MV-4-11 (cell line): ENCODE measurements at places on chromosomes 5 and 9.

- no peak for DNase-seq
Observed at GRCh38 chr9:75911390-75911789, 20.9 kb downstream of the PCSK5 start.

- DNase-seq: peak; percentile 66
Observed at GRCh38 chr5:136016945-136017530, 11.8 kb upstream of the TGFBI start.

DNA sequence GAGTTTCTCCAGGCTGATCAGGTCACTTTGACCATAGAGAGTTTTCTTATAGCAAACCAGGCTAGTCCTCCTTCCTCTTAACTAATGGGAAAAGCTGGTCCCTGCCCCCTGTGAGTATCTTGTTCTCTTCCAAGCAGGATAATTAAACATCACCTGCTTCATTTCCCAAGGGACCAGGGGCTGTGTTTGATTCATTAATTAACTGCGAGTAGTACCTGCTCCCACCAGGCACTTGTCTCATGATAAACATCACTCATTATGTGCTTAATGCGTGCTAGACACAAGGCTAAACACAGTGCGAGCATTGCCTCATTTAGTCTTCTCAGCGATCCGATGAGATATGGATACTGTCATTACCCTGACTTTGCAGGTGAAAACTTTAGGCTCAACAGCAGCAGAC is 1.7 kb upstream of the FAM163B start:
- no peak for DNase-seq

DNA sequence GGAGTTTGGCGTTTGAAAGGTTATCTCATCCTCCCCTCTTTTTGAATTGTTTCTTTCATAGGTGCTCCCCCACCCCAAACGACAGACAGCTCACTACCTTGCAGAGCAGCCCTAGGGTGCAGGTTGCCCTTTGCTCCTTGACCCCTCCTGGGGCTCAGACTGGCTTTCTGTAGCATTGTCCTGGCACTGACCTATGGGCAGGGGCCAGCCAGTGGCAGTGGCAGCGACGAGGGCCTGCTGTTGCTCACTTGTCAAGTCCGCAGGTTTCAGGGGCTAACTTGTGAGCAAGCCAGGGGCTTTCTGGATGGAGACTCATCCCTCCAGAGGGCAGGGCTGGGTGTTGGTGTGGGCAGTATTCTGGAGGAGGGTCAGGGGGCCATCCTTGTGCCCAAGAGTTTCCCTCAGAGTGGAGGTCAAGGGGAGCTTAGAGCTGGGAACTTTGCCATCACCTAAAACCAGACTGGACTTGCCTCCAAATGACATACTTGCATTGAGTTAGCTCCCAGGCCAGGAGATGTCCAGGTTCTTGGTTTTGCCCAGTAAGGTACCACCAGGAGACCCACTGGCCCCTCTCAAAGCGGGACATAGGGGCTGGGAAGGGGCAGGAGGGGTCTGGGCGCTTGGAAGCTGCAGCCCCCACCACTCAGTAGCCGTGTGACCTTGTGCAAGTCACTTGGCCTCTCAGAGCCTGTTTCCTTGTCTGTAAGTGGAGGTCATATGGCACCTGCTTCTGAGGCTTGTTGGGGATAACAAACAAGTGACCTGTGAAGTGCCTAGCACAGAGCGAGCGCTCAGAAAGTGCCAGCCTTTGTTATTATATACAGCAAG is 53.5 kb upstream of the CDKN2AIPNL start:
- DNase-seq: no peak

DNA sequence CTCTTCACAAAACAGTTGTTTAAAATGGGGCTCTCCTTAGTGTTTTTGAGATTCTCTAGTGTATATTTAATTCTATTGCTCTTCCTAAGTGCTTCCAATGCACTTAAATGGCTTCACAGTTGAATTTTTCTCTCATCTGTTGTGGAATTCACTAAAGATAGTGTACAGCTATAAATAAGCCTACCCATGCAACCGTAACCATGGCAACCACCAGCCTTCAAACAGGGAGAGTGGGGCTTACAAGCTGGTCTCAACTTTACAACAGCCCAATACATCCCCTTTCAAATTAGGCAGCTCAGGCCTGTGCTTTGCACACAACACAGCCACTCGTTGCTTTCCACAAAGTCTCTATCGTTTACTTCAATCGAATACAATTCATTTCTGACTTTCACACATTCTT is 144.0 kb upstream of the PLPPR1 start:
- DNase-seq: peak; percentile 3

DNA sequence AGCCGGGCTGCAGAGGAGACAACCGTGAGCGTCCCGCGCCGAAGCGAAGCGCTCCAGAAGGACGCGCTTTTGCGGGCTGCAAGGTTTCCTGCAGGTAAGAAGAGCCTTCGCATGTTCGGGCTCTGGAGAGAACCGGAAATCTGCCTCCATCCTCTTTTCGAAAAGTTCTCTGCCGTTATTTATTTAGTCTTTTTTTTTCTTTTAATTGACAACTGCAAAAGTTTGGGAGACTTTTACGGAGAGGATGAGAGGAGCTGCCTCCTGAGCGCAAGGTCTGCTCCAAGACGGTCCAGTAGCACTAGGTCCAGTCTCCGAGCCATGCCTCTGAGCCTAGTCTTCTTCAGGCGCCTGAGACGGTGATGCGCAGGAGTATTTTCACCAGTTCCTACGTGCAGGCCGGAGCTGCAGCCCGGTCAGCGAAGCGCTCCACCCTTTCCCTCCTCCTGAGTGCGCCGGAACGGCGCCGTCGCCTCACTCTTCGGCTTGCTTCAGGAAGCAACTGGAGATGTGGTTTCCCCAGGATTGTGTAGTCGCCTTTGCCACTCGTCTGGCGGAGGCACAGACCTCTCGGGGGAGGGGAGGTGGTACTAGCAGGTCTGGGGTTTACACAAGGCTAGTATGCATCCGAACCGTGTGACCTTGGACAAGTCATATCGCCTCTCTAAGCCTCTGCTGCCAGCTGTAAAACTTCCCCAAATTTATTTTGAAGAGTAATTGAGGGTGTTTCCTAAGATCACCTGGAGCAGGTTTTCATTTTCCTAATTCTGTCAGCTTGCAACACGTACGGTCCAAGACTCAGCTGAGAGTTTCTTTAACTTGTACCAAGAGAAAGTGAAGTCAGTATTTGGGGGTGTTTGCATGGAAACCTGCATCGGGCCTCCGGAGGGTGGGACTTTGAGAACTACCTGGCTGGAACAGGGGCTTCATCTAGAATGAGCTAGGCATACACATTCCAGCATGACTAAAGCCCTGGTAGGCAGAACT is 4.5 kb downstream of the POU4F3 start:
- no peak for DNase-seq

- DNase-seq: no peak
Observed at GRCh38 chr9:137311171-137311985, 9.3 kb upstream of the NRARP start.

DNA sequence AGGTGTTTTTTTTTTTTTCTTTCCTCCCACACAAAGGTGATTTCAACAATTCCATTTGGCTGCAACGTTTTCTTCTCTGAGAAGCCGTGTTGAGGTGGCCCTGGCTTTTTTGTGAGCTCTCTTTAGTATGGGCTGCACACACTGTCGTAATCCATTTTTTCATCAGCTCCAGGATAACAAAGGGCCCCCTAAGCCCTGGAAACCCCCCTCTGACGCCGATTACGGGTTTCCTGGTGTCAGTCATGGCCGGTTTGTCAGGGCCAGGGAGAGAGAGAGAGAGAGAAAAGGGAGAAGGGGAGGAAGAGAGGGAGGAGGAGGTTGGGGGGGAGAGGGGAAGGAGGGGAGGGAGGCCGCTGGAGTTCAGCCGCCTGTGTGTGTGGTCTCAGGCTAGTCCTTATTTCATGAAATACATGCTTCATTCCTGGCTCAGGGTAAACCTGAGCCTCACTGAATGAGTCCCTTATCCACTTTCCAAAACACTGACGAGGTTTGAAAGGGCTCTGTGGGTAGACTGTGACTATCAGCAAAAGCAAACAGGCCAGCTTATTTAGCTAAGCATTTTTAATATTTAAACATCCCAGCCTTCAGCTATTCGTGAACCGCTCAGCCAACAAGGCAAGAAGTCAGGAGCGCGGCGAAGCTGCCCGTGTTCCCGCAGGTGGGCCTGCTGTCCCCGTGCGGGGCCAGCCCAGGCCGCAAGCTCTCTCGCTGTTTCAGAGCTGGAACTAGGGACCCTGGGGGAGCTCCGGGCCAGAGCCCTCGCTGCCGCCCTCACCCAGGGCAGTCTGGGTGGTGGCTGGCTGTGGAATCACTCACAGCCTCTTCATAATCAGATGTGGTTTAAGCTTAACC is 172.8 kb downstream of the ERCC6L2 start:
- DNase-seq: no peak

DNA sequence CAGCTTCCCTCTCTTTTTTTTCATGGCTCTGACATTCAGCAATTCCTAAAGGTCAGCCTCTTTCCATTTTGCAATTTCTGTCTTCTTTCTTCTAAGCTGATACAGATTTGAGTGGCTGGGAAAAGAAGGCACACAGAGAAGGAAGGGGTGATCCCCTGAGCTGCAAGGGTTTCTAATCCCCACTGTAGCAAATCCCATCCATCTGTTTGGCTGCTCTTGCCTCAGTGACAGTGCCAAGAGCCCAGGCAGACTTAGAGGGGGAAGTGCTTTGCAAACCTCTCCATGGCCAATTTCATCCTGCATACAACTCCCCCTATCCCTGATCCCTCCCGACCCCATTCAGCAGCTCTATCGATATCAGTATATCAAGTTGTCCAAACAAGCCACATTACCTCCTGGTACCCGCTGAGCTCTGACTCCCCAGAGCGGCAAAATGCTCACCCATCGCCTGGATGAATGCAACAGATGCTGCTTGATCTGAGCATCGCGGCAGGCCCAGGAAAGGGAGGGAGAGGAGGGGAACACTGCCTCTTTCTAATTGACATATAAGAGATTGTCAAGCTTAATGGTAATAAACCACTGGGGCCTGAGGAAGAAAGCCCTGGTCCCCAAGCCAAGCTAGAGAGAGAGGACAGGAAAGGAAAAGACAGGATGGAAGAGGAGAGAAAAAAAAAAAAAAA is 268.9 kb downstream of the ASTN2 start:
- no peak for DNase-seq

DNA sequence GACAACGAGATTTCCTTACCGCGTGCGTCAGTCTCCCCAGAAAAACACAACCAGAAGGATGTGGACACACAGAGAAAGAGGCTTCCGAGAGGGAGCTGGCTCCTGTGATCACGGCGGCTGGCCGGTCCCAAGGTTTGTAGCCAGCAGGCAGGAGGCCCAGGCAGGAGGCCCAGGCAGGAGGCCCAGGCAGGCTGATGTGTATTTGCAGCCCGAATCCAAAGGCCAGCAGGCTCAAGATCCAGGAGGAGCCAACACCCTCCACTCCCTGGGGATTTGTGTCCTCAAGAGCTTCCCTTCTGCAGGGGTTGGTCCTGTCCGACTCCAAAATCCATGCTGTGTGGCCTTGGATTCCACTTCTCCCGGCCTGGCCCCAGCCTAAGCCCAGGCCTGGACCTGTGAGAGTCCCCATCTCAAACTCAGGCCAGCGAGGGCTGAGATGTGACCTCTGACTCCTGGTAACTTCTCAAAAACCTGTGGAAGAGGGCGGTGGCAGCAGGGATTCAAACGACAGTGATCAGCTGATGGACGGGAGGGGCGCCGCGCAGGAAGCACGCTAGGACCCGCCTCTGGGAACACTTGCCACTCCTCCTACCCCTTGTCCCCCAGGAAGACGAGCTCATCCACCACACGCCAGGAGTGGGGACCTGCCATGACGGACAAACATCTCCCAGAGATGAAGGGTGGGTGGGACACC is 75.0 kb upstream of the PPP1R26 start:
- no peak for DNase-seq

GRCh38 chr5:139904816-139905661 is 109.4 kb downstream of the PSD2 start:
- DNase-seq: no peak

GRCh38 chr5:157107508-157107907 is 1.3 kb downstream of the HAVCR2 start:
- no peak for DNase-seq

DNA sequence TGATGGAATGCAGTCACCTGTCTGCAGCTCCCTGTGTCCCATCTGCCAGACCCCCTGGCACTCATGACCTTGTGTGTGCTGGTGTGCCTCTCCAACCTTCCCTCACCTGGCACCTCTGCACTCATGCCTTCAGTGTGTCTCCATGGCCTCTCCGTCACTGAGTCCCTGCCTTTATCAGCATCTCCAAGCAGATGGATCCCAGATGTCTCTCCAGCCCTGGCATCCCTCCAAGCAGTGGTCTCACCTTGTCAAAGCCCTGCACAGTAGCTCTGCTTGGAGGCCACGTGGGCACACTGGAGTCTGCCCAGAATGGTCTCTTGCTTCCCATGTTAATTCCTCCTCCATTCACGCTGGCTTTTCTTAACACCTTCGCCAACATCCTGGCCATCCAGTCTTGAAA is 84.8 kb downstream of the DAP start:
- DNase-seq: no peak

GRCh38 chr9:76999261-76999660 is 20.2 kb upstream of the FOXB2 start:
- DNase-seq: no peak

GRCh38 chr5:13866792-13867191 is 77.7 kb downstream of the DNAH5 start:
- DNase-seq: peak; percentile 29

- no peak for DNase-seq
Observed at GRCh38 chr5:37133939-37134338, 115.2 kb downstream of the CPLANE1 start.

GRCh38 chr9:109593612-109594011 is 95.5 kb upstream of the PTPN3 start:
- no peak for DNase-seq

DNA sequence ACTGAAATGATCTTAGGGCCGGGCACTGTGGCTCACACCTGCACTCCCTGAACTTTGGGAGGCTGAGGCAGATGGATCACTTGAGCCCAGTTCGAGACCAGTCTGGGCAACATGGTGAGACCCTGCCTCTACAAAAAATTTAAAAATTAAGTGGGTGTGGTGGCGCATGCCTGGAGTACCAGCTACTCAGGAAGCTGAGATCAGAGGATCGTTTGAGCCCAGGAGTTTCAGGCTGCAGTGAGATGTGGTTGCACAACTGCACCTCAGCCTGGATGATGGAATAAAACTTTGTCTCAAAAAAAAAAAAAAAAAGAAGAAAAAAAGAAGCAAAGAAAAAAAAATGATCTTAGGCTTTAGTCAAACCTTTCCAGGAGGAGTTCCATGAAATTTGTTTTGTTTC is 41.8 kb downstream of the MEF2C start:
- DNase-seq: no peak

DNA sequence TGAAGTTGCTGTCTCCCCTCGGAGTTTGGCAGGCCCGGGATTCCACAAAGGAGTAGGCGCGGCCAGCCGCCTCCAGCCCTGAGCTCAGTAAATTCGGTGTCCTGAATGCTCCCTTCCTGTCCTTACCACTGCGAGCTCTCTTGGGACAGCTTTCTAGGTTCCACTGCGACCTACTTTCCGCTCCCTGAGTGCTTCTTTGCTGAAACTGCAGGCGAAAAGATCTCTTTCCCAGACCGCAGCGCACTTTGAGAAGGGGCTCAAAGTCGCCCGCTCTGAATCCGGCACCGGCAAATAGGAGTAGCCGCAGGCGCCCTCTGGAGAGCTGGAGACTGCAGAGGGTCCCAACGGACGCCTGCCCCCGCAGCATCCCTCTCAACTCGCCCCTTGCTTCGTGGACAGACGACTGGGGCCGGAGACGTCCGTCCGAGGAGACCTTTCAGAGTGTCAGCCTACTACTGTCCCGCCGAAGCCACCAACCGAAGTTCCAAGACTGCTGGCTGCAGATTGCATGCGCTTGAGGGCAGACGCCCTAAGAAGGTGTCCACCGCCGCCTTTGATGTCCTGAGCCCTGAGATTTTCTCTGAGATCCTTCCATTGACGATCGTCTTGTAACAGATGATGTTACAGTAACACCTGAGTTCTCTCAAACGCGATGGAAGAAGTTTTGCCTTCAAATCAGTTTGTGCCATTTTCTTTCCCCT is 96.0 kb downstream of the ANXA2R start:
- no peak for DNase-seq

GRCh38 chr9:129270903-129271431 is 92.9 kb upstream of the IER5L start:
- peak; percentile 89 for DNase-seq
